CD4-positive, alpha-beta T cell treated with Interleukin-12 subunit alpha and Interleukin-12 subunit beta, for 1 hour (primary cell): ENCODE measurements at places on chromosomes 7 and 10.

DNA sequence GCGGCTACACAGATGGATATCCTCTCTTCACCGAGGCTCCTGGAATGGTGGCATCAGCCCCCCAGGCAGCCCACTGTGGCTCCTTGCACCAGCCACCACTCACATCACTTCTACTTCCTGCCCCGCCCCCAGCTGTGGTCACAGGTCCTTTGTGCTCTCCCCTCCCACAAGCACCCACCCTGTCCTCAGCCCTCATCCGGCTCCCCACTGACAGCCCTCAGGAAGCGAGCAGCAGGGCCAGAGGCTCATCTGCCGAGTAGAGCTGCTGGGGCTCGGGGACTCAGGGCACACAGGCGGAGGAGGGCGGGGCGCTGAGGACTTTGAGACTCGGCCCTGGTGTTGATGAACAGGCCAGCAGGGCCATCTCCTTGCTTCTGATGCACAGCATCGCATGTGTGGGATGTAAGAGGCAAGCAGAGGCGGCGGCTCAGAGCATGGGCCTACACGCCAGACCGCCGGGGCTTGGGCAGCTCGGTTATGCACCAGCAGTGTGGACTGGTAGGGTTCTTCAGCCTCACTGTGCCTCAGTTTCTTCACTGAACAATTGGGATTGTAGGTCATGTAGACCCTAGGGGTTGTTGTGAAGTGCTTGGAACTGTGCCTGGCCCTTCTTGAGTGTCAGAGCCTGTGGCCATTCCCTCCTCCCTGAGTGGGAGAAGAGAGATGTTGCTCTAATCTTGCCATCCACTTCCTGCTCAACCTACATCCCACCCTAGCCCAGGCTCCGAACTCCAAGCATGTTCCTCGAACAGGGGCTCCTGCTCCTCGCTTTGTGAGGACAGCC lies at the start of gene PRF1:
PRF1 (minus strand) TSS at position 77 of the 784 bp plus-strand sequence. CDS start 1,839 bp downstream, outside the sequence.
- DNase-seq, result peak; percentile 80

DNA sequence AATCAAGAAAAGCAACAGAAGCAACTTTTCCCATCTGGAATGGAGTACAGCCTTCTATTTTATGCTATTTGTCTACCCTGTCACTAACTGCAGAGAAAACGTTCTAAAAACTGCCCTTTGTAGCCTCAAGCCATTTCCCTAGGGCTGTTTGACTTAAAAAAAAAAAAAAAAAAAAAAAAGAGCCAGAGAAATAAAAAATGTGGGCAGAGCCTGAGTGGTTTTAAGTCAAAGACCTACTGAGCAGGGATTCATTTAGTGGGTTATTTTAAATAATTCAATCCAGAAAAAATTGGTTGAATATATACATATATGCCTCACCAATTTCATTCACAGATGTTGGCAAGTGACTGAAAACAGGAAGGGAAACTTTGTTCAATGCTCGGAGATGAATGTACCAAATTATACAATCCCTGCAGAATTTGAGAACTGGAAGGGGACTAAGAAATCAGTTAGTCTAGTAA lies 75.2 kb downstream of the PPP1R3C start:
- DNase-seq, result no peak

DNA sequence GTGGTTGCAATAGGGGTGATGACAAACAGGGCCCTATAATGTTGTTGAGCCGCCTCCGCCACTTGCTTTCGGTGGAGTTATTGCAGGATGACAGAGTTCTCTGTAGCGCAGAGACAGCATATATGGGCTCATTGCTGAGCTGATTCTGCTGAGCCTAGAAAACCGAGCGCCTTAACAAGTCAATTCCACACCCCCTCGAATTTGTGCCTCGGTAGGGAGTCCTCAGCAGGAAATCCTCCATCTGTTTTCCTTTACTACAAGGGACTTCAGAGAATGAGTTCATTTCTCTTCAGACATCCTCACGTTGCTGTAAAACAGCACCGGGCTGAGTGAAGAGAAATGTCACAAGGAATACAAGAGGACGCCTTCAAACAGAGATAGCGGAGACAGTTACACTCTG lies 90.7 kb upstream of the KIAA1217 start:
- no peak for DNase-seq

DNA sequence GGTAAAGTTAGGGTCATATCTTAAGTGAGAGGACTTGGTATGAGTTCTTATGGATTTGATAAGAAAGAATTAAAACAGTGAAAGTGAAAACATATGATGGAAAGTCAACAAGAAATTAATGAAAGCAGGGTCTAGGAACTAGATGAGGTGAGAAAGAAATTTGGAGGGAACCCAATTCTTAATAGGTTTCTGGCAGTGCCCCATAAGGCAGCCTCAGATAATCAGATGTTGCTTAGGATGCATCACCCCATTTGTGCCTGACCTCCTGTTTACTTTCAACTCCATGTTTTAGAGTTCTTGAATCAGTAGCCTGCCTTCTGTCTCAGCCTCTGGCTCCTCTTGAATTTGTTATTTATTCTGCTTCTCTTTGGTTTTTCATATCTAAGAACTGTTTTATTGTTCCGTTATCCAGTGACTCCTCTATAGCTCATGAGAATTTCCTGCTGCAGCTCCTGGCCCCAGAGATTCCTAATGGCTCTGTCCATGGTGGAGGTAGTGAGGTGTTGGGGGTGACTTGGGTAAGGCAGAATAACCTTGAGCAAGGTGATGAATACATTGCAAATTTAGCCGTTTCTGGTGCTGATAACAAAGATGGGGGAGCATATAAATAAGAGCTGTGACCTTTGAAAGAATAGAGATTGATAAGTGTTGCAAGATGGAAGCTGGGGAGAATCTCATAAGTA lies 17.6 kb downstream of the ITGB8 start:
- DNase-seq, result no peak

GRCh38 chr10:11448545-11449244 lies 162.8 kb downstream of the USP6NL start:
- no peak for DNase-seq
